ENCODE measurements at places on chromosomes 13 and 19.
A peak's percentile ranks its signal among the peaks of the same experiment; 100 is the strongest.

DNA sequence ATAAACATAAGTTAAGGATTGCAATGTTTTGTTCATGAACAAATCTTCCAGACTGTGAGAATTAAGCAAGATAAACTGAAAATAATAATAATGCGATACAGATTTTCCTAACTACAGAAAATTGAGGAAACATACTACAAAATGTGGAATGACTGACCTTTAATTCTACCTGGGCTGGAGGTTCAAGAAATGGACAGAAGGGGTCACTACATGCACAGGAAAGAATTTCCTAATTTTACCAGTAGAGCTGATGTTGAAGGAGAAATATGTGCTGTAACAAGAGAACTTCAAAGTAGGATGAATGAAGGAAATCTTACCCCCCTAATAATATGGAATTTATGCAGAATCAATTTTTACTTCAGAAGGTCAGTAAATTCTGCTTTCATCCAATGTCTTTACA lies 62.3 kb downstream of the ZNF627 start:
- DNase-seq = no peak

GRCh38 chr13:91764527-91764926 lies 366.1 kb downstream of the GPC5 start:
- DNase-seq = no peak

- DNase-seq = no peak
Measured at GRCh38 chr19:55473225-55474012, 3.0 kb upstream of the ZNF628 start.

DNA sequence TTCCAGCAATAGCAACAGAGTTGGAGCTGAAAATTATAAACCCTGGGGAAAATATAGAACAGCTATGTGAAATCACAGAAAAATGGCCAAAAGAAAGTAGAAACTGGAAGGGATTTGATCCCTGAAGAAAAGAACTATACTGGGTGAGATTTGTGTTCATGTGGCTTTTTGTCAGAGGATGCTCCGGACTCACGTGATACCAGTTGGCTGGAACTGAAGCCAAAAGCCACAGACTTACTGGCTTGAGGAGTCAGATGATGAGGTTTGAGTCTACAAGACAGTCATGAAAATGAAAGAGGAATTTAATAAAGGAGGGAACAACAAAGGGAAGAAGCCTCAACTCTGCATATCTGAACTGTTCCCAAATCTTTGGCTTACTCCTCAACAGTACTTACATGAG lies 427.1 kb downstream of the GPC5 start:
- DNase-seq = no peak

DNA sequence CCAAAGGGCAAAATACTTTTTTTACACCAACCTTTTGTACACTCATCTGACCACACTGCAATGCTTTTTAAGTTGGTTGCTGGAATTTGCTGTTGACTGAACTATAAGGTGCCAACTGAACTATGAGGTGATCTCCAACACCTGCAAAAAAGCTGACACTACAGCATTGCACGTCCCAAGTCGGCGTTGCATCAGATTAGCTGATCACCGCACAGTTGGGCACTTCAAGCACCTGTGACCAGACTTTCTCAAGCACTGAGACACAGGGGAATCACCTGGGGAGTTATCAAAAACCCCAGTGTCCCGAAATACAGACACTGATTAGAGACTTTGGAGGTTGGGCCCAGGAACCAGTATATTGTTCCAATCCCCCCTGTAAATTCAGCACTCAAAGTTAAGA lies 1.1 kb downstream of the NLRP11 start:
- DNase-seq = no peak

DNA sequence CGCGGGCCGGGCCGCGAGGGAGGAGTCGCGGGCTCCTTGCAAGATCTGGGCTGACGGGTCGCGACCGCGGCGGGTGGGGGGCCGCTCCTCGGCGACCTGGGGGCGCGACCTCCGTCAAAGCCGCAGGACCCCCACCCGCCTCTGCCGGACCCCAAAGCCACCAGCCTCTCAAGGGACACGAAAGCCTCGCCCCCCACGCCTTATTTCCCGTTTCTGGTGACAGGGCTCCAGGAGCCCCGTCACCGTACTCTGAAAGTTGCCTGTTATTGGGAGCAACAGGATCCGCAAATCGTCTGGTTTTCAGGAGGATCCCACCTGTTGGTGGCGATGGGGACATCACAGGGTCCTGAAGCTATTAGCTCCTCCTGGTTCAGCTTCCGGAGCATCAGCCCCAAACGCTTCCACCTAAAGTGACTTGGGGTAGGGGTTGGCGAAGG lies 530 bp downstream of the MAU2 start:
- DNase-seq = peak; percentile 4

DNA sequence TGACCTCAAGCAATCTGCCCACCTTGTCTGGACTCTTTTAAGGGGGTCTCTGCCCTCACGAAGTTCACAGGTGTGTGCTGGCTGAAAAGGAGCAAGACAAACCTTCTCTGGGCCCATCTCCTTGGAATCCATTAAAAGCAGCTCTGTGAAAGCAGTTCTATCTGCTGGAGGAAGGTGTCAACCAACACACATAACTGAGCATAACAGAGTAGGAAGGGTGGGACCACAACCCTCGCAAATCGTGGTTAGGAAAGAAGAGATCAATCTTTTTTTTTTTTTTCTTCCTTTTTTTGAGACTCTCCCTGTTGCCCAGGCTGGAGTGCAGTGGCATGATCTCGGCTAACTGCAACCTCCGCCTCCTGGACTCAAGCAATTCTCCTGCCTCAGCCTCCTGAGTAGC lies 1.4 kb downstream of the SUGP2 start:
- no peak for DNase-seq

DNA sequence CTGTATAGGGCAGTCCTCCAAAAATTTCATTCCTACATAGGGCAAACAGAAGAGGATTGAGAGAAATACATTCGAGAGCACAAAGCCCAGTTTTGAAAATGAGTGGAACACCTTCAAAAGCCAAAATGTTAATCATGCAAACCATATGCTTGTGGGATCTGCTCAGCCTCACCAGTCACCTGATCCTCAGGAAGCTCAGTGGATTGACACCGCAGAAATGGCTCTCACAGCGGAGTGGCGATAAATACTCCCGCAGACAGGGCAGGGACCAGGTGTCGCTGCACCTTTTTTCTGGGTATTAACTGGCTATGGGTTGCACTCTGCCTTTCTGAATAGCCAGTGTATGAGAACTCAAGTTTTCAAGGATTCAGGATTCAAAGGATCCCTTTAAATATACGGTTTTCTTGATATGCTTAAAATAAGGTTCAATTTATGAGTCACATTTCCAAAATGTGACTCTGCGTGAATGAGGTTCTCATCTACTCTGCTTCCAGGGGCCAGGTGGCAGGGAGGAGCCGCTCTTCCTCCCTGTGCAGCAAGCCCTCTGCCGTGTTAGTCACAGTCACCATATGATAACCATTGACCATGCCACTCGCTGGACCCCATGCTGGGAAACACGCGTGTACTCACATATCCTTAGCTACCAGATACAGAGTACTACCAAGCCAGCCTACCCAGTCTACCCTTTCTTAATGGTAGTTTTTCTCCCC lies 18.3 kb upstream of the DHRS12 start:
- DNase-seq = no peak

GRCh38 chr13:108315991-108316390 lies 46.5 kb downstream of the TNFSF13B start:
- DNase-seq = no peak

DNA sequence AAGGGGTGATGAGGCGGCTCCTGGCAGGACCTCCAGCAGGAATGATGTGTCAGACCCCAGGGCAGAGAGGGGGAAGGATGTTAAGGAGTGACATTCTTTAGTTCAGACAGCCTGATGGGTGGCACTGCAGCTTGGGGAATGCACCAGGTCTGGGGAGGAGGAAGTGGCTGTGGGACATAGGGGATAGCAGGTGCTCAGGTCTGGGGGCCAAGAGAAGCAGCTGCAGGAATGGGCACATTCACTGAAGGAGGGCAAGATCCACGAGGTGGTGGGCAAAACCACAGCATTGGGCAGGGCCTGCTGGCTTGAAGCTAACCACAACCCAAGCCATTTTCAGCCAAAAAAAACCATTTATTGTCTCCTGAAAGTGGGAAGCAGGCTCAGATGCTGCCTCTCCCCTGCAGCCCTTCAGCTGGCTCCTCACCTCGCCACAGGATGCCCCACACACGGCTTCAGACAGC lies 26.5 kb downstream of the COMP start:
- DNase-seq = no peak

GRCh38 chr19:7692417-7693088 lies 9.4 kb downstream of the FCER2 start:
- DNase-seq = peak; percentile 48

GRCh38 chr19:33785795-33786194 lies 10.9 kb upstream of the KCTD15 start:
- no peak for DNase-seq

DNA sequence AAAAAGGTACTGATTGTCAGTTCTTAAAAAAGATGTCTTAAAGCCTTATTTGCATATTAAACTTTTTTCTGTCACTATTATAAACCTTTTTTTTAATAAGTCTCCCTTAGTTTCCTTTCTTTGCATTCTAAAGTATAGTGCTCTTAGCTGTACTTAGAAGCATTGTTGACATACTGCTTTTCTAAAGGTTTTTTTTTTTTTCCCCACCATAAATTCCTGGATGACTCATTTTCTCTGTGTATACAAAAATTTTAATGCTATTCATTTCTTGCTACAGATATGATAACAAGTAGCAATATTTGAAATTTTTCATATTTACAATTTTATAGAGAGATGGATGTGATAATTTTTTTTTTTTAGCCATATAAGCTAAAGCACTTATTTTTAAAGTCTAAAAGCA lies 43.5 kb downstream of the METTL21C start:
- DNase-seq = no peak

DNA sequence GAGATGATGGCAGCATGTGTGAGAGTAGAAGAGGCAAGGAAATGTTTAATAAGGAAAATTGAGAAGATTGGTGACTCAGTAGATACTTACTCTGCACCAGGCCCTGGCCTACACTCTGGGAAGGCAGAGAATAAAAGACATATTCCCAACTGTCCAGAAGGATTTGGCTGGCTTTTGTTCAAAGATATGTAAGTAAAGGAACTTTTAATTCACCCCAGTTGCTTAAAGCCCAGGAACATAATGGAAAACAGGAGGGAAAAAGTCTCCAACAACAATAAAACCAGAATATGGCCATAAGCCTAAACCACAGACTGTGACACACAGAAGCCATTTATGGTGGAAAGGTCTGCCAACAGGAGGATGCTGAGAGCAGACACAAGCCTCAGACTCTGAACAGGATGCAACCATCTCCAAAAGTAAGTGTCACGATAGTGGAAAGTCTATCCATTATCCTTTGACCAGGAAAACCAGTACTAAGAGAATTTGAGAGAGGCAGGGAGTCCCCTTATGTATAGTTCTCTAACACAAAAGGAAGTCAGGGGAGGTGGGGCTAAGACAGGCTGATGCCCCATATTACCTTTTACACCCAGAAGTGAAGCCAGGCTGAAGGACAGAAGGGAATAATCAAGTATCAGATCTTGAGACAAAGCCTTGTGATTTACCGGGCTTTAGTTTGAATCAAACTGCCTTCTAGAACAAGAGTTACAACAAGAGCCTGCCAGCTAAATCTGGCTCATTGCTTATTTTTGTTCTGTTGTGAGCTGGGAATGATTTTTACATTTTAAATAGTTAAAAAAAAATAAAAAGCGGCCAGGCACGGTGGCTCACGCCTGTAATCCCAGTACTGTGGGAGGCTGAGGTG lies 169.5 kb upstream of the STARD13 start:
- DNase-seq = no peak

DNA sequence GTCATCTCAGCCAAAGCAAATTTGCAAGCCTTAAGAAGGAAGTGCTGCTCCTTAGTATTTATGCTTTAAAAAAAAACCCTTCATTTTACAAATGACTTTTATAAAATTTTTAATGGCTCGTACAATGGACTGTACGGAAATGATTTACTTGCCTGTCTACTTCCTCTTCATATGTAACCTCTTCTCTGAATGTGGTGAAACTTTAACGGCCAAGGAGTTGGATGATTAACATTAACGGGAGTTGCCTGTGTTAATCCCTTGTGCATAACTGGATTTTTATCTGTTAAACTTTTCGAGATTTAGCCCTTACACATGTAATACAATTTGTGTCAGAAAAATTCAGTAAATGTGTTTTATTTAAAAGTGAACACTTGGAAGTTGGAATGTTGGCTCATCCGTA lies 429.4 kb downstream of the TBC1D4 start:
- DNase-seq = no peak

GRCh38 chr13:59126474-59126873 lies 1037.3 kb downstream of the DIAPH3 start:
- DNase-seq = no peak

All from CD4-positive, alpha-beta T cell treated with Interleukin-4 for 1 hour (primary cell).